ENCODE measurements at places on chromosomes 3 and 15. TPM values are rescaled to one million over a fixed set of nuclear protein-coding genes. Genes with fewer than 3 reads are reported as not detected.

Gene ANKRD34C
- not detected for total RNA-seq

Gene OIP5
- 30.4 TPM for total RNA-seq

Gene SLC22A14
- not detected for total RNA-seq

Gene CLDN16
- total RNA-seq: not detected

Gene ITPR1
- total RNA-seq: 10.3 TPM

Gene SPESP1
- total RNA-seq: not detected

Gene LRRN1
- total RNA-seq: 121 TPM

Gene TMEM212
- not detected for total RNA-seq

Gene NMNAT3
- 4.9 TPM for total RNA-seq

Gene GASK1A
- 7.7 TPM for total RNA-seq

Gene CELF6
- total RNA-seq: not detected

Gene CD80
- not detected for total RNA-seq

Gene SOX14
- total RNA-seq: 0.70 TPM

Gene RPL35A
- 1,463 TPM for total RNA-seq

Gene MORC1
- not detected for total RNA-seq

DNA sequence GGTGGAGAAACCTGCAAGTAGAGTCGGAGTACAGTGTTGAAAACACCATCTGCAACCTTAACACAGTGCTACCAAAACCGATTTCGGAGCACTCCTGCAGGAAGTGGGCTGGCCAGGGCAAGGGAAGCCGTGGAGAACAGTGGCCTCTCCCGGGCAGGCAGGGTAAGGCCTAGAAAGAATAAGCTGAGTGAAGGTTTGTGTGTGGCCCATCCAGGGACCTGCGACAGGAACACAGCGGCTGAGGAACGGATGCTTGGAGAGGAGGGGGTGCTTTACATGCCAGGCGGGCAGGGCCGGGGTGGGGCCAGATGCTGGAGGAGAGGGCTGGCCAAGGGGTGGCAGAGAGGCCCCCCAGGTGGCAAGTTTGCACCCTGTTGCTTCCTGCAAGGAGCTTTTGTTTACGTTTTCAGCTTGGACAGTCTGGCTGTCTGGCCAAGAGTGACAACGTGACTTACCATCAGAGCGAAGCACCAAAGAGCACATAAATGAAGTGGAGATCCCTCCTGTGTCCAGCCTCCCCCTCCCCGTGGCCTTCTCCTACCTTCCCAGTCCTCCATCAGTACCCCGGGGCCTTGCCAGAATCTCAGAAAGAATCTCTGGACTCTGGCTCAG, 156.5 kb downstream of the PGPEP1L start:
- DNase-seq: peak; percentile 79

DNA sequence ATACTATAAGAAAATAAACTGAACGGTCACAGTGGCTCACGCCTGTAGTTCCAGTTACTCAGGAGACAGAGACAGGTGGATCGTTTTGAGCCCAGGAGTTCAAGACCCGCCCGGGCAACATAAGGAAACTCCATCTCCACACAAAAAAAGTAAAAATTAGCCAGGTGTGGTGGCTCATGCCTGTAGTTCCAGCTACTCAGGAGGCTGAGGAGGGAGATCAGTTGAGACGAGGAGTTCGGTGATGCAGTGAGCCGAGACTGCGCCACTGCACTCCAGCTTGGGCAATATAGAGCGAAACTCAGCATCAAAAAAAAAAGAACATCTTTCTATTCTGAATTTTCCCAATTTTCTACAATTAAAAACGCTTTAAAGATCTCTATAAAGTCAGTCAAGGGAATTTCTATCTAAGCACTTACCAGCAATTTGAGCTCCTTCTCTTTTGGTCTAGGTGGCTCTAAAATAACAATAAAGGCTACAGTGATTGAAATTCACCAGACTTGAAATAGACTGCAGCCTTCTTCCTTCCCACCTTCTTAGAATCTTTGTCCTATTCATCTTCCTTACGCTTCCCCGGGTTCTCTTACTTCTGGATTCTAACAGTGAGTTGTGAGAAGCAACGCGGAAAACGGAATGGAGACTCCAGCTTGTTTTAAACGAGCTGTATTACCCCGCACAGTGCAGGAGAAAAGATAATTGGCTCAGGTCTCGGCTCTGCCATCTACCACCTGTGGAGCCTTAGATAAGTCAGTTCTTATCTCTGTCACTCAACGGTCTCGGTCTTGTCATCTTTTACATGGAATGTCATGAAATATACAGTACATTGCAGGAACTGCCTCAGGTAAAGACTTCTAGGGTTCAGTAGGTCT, 812 bp upstream of the SEC62 start:
- DNase-seq: no peak

DNA sequence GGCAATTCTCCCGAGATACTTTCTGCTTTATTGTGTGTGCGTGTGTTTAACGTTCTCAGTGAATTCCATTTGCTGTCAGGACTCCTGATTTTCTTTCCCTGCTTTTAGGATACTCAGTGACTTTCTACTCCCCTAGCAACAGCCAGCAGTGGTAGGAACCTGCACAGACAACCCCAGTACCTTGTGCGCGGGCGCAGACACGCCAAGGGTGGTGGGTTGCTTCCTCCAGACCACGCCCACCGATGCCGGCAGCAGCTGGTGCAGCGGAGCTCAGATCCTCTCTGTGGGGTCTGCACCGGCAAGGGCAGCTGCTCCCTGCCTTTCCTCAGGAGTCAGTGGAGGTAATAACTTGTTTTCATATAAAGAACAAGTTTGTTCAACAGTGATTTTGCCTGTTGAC, 225.1 kb upstream of the NDN start:
- peak; percentile 70 for DNase-seq

- DNase-seq: no peak
Measured at GRCh38 chr15:89136818-89137772, 48.8 kb downstream of the ABHD2 start.

DNA sequence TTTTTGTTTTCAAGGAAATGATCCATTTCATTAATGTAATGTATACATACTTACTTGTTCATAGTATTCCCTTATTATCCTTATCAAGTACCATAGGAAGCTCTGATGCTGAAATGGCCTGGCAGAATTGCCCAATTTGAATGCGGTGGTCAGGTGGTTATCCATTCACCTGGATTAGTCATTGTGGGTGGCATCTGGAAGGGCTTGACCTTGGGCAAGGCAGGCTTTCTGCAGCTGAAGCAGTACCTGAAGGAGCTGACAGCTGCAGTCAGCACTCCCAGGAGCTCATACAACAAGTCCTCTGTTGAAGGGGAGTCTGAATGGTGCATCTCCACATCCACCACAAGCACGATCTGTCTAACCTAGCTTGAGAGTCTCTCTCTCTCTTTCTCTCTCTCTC, 12.2 kb upstream of the IQCF5 start:
- no peak for DNase-seq

GRCh38 chr3:171811295-171811912, 1.1 kb upstream of the PLD1 start:
- no peak for DNase-seq

DNA sequence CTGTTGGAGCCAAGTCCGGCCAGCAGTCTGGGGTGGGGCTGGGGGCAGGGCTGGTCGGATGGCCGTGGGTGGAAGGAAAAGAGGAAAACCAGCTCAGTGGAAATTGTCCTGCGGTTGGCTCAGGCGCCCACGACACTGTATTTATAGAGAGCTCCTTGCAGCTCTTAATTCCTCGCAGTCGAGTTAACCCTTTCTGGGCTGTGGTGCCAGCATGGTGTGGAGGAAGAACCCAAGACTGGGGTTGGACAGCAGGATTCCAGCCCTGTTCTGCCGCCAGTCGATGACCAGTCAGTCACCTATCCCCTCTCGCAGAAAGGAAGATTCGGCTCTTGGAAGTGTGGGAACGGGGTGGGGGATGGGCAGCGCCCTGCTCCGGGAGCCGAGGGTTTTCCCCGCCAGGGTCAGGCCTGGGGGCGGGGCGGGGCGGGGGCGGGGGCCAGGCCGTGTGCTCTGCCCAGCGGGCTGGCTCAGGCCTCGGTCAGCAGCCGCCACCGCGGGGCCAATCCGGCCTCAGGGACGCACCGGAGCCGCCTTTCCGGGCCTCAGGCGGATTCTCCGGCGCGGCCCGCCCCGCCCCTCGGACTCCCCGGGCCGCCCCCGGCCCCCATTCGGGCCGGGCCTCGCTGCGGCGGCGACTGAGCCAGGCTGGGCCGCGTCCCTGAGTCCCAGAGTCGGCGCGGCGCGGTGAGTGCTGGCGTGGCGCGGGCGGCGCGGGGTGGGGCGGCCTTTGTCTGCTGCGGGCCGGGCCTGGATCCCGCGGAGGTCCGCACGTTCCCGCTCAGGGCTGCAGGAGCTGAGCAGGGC, at the start of gene CD276:
TSS of gene CD276 (plus strand) at position 607 of the 804 bp plus-strand sequence. CDS start 15,257 bp downstream, outside the sequence.
- DNase-seq: peak; percentile 80

DNA sequence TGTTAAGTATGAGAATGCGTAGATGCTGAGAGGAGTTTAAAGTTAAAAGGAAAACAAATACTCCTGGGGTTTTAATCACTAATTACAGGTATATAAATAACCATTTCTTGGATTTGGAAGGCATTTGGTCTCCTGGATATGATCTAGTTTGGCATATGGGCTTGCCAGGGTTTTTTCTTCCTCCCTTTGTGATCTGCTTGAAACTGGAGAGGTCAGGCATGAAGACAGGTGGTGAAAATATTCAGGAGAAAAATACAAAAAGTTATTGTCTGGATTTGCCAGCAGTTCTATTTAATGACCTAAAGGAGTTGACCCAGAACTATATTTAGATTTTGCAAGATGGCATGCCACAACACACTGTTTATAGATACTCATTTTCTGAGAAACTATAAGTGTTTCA, 136.3 kb downstream of the DIPK2A start:
- DNase-seq: no peak

GRCh38 chr15:79192462-79193036, 90.0 kb upstream of the ANKRD34C start:
- no peak for DNase-seq

GRCh38 chr3:99776516-99777209, 41.0 kb upstream of the CMSS1 start:
- no peak for DNase-seq

- DNase-seq: no peak
Measured at GRCh38 chr15:56076640-56077039, 83.2 kb upstream of the NEDD4 start.

- no peak for DNase-seq
Measured at GRCh38 chr15:42863572-42864239, 56.9 kb downstream of the TTBK2 start.

DNA sequence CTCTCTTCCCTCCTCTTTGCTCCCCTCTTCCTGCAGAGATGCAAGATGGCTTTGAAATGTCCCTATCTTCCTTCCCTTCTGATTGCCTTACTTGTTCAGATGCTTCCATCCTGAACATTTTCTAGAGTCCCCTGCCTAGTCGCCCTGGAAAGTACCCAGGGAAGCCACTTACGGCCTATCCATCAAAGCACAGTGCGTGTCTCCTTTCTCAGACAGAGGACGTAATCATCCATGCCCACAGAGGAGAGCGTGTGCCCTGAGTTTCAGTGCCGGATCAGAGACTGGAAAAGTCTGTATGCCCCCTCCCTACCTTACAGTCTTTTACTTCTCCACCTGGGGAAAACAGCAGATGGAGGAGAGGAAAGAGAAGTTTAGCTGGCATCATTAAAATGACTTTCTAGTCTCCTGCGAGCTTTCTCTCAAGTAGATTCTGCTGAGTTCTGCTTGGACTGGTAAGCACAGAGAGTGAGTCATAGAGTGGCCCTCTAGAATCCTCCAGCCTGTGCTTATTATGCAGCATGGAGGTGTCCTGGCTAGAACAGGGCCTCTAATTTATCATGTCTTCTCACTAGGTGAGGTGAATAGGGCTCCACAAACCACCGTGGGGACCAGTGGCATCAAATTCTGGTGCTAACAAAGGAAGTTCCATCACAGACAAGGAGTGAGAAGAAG, 114.6 kb downstream of the SLCO3A1 start:
- no peak for DNase-seq

DNA sequence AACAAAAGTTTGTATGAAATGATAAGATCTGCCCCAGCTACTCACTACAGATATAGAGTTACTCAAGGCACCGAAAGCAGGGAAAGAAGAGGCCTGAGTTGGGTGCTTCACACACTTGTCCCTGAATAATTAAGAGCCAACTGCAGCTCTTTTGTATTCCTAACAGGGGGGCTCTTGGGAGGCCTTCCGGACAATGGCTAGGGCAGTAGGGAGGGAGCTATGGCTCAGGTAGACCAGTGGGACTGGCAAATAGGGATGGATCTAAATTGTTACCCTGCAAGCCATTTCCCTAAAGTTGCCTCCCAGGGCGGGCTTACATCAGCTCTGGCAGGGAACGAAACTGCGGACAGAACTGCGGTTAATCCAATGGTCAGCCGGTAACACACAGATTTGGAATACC, 6.2 kb downstream of the SEMA5B start:
- no peak for DNase-seq

GRCh38 chr3:55531321-55531720, 44.2 kb upstream of the WNT5A start:
- DNase-seq: no peak

DNA sequence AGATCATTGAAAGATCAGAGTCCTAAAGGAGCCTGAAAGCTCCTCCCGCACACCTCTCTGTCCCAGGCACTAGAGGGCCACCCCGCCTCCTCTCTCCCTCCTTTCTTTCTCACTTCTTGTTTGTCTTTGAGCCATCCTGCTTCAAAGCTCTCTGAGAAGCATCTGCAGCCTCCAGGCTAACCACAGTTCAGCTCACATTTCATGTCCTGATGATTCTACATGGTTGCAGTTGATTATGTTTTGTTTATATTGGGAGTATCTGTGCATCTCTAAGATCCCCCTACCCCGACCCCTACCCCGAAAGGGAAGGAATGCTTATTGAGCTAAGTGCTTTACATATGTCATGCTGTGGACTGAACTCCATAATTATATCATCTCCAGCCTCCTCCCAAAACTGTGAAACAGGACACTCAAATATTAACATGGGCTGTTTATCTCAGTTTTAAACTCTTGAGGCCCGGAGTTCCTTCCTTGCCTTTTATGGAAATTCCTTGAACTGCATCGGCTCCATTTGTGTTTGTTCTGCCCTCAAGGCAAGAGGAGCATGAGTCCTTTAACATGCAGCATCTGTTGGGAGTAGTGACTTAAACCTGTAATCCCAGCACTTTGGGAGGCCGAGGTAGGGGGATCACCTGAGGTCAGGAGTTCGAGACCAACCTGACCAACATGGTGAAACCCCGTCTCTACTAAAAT, 30.9 kb downstream of the MGLL start:
- peak; percentile 49 for DNase-seq

DNA sequence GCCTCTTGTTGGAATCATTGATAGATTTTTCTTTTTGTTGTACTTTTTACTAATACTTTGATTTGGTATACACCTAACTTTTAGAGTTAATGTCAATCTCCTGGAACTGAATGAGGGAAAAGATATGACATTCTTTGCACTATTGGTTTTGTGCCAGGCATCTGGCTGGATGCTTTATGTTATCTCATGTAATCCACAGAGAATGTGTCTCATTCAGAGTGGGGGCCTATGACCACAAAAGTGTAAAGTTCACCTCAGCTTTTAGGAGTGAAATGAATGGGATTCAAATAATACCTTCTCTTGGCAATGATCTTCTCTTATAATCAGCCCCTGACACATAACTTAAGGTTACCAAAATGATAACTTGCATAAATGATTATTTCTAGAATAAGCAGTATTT, 329.1 kb upstream of the ROPN1 start:
- DNase-seq: no peak

- no peak for DNase-seq
Measured at GRCh38 chr3:124694486-124694885, 35.8 kb upstream of the UMPS start.

- DNase-seq: no peak
Measured at GRCh38 chr3:187132666-187133065, 6.6 kb downstream of the RPL39L start.

- DNase-seq: no peak
Measured at GRCh38 chr3:184952671-184953070, 140.7 kb downstream of the VPS8 start.

- no peak for DNase-seq
Measured at GRCh38 chr3:153901152-153901551, 220.0 kb upstream of the ARHGEF26 start.

All from WTC11 (cell line).